ENCODE measurements at places on chromosomes 4 and X. TPM values are rescaled to one million over a fixed set of nuclear protein-coding genes. Genes with fewer than 3 reads are reported as not detected.

Gene NMU
- total RNA-seq = 55.0 TPM

Gene PAGE2
- not detected for total RNA-seq

Gene RASL11B
- not detected for total RNA-seq

Gene LPAR4
- total RNA-seq = 0.07 TPM

Gene CLDN22
- not detected for total RNA-seq

Gene CFAP299
- total RNA-seq = 3.8 TPM

Gene LIMCH1
- total RNA-seq = 20.4 TPM

Gene SPACA5
- total RNA-seq = not detected

Gene LAP3
- 62.6 TPM for total RNA-seq

Data from A172 (cell line).